ENCODE measurements at places on chromosomes 12 and 14.

- no peak for DNase-seq
These were observed 18.1 kb downstream of the JAG2 start for GRCh38 chr14:105150368-105151083.

DNA sequence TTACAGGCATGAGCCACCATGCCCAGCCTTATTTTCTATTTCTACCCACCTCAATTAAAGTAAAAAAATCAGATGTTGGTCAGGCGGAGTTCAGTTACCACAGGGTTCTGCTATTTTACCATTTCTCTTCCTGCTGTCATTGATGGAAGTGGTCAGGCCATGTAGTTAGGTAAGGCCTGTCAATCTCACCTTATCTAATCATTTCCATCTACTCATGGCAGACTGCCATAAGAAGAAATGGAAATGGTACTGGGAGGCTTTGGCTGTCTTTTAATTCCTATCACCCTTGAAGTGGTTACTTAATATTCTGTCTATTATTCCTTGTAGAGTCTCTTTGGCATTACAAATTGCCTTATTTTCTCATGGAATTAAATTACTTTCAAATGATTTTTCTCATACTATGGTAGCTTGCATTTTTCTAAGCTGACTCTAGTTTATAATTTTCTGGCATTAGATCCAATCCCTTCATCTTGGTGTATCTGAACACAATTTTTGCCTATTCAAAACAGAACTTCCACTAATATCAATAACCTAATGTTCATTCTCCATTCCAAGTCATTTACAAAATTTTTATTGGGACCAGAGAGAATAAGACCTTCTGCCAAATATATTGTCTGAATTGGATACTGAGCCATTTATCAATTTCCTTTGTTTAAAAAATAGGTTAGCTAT, 198.7 kb downstream of the DACT1 start:
- no peak for DNase-seq

DNA sequence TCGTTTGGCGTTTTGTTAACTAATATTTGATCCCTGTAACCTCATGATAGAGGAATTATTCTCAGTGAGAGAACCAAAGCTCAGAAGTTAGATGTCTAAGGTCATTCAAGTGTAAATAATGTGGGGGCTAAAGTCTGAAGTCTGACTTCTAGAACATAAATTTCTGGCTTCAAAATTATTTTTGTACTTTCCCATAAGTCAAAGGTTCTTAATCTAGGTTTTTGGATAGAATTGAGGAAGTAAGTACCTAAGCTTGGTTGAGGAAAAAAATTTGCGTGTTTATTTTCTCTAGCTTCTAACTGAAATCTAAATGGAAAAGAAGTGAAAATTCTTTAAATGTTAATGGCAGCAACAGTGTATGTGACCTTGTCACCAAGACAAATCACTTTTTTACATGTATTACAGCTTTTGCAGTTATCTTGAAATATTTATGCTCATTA, 2.3 kb downstream of the LARP4 start:
- no peak for DNase-seq

DNA sequence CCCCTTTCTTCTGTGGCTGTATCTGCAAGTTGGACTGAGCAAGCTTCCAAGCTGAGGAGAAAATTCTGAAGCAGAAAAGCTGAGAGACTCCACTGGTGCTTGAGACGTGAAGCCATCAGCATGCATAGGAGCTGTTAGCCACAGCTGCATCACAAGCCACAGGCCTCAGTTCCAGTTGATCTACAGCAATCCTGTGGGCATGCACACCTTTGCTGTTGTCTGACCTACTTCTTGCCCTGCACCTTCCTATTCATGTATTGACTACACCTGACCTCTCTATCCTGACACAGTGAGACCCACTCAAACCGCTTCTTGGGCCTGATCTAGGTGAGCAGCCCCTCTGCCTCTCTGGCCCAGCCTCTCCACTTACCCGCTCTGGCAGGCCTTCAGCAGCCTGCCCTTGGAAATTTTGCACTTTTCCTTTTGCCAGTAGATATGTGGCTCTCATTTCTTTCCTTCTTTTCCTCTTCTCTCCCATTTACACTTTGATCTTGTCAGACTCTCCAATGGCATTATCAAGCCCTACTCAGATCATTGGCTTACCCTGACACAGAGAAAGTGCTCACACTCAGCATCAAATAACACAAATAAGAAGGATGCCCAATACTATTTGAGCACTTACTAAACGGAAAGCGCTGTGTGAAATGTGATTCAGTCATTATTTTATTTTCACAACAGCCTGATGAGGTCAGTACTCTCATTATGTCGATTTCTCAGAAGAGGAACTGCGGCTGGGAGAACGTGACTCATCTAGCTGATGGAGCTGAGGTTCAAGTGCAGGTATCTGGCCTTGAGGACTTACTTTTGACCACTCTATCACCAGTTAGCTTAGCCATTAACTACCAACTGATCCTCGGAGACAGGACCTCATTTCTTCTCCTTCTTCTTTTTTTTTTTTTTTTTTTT, 21.9 kb upstream of the PTGR2 start:
- no peak for DNase-seq

DNA sequence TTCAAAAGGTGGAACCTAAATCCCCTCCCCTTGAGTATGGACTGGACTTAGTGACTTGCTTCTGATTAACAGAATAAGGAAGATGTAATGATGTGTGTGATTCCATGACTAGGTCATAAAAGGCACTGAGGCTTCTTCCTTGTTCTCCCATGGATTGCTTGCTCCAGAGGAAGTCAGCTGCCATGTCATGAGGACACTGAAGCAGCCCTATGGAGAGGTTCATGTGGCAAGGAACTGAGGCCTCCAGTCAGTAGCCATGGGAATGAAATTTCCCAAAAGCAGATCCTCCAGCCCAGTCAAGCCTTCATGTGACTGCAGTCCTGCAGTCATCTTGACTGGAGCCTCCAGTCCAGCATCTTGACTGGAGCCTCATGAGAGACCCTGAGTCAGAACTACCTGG, 10.7 kb downstream of the TMBIM4 start:
- no peak for DNase-seq

DNA sequence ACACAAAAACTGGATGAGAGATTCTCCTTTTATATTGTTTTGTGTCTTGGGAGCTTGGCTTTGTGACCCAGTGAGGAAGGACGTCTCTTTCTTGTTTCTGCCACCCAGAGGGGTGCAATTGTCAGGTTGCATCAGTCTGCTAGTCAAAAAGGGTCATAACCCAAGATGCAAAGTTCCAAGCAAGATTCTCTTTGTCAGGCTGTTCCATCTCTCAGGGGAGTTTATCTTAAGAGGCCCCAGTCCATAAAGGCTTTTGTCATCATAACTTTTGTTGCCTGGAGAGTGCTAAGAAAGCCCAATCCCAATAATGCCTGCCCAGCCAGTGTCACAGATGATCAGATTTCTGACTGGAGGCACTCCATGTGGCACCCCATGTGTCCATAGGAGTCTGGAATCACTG, 444.9 kb downstream of the TRHDE start:
- no peak for DNase-seq

GRCh38 chr12:90546511-90546910, 408.5 kb downstream of the CCER1 start:
- DNase-seq: no peak

DNA sequence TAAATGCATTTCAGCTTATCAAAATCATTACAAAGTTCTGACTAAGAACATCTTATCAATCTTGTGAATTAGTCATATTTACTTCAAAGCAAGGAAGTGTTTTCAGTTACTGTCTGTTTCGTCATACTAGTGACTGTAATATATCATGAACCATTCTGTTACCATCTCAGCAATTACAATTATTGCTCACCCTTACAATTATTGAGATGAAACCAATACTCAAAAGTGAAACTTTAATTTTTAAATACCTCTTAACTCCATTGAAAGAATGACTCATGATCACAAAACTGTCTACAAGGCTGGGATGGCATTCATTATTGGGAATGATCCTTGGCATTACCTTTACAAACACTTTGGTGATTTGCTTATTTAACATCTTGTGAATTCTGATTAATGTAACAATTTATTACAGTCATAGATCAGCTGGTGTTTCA, 90.3 kb downstream of the RPS6KA5 start:
- DNase-seq: no peak

DNA sequence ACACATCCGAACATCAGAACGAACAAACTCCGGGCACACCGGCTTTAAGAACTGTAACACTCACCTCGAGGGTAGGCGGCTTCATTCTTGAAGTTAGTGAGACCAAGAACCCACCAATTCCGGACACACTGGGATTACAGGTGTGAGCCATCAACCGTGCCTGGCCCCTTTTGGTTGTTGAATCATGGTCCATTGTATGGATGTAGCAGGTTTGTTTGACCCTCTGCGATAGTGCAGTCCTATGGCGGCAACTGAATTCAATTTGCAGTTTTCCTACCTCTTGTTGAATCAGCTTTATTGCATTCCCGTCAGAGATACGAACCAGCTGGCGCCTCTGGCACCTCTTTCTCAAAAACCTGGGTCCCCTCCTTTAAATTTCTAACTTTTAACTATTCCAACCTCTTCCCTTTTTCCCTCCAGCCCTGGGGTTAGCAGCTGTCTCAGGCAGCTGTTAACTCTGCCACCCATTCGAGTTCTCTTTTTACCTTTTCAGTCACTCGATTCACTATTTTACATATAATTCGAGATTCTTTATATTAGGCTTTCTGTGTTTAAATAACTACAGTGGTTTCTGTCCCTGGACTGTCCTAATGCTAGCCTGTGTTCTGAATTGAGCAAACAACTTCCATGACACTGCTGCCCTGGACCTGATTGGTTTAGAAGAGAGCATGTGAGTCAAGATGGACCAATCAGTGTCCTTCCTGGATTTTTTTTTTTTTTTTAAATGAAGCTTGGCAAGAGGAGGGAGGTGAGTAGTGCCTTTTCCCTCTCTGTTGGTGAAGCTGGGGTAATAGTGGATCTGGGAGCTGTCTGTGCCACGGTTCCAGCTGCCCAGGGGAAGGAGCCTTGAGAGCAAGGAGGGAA, 261.5 kb downstream of the PCNX1 start:
- no peak for DNase-seq

- DNase-seq: no peak
These were observed 40.6 kb downstream of the ZDHHC17 start for GRCh38 chr12:76804435-76804976.

- DNase-seq: no peak
These were observed 18.5 kb downstream of the OR4K1 start for GRCh38 chr14:19949218-19949617.
